ENCODE measurements at places on chromosomes 7 and 10.
A peak's percentile ranks its signal among the peaks of the same experiment; 100 is the strongest.

GRCh38 chr7:107605218-107605815, 25.3 kb downstream of the BCAP29 start:
- DNase-seq: peak; percentile 75
- H3K36me3 ChIP-seq: no peaks in the 10 kb centered on the region
- H3K4me1 ChIP-seq: no peaks in the 10 kb centered on the region
- no peak overlapping the region for H3K27ac ChIP-seq

DNA sequence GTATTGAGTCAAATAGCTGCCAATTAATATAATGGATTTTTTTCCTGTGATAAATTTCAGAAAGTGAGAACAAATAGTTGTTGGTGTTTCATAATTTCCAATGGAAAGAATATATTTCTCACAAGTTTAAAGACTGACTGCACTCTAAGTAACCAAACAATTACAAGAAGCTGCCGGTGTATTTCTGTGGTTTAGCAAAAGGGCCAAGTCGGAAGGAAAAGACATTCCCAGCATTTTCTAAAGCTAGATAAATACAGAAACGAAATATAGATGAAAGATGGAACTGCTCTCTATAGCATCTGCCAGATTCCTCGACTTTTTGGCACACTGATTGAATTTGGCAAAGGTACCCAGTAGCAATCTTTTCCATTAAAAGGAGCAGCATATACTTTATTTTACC, 92.7 kb upstream of the MKX start:
- H3K4me1 ChIP-seq: peaks cover 2% of the 10 kb centered on the region
- no peaks in the 10 kb centered on the region for H3K27me3 ChIP-seq
- no peak overlapping the region for H3K27ac ChIP-seq
- no peaks in the 10 kb centered on the region for H3K36me3 ChIP-seq
- DNase-seq: no peak

GRCh38 chr7:151978616-151979015, 22.4 kb downstream of the GALNTL5 start:
- no peaks in the 10 kb centered on the region for H3K27me3 ChIP-seq
- no peak overlapping the region for H3K4me3 ChIP-seq
- no peak overlapping the region for H3K27ac ChIP-seq
- DNase-seq: no peak
- no peaks in the 10 kb centered on the region for H3K4me1 ChIP-seq
- no peaks in the 10 kb centered on the region for H3K36me3 ChIP-seq

DNA sequence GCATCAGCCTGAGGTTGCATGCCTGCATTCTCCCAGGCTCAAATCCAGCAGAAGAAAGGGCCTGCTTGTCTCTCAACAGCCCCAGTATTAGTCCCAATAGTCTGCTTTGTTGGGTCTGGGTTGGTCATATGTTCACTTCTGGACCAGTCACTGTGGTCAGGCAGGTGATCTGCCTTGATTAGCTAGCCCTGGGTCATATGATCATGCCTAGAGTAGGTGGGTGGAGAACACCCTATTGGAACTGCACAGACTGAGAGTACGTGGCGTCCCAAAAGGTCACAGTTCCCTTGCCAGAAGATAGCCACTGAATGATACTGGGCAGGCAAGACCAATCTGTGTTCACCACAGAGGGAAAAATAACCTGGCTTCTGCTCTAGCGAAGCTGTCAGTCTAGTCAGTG, 80.1 kb downstream of the SH2D4B start:
- no peak overlapping the region for H3K27ac ChIP-seq
- H3K4me3 ChIP-seq: no peak overlapping the region
- H3K4me1 ChIP-seq: no peaks in the 10 kb centered on the region
- H3K36me3 ChIP-seq: no peaks in the 10 kb centered on the region
- no peak for DNase-seq

- H3K4me3 ChIP-seq: no peak overlapping the region
- H3K4me1 ChIP-seq: peaks cover 9% of the 10 kb centered on the region
- no peaks in the 10 kb centered on the region for H3K27me3 ChIP-seq
- DNase-seq: no peak
- no peak overlapping the region for H3K27ac ChIP-seq
These were observed 191.0 kb downstream of the CAMK1D start for GRCh38 chr10:12540341-12540781.

- no peak overlapping the region for H3K4me3 ChIP-seq
- H3K4me1 ChIP-seq: no peaks in the 10 kb centered on the region
- no peaks in the 10 kb centered on the region for H3K36me3 ChIP-seq
- no peak overlapping the region for H3K27ac ChIP-seq
These were observed 85.7 kb upstream of the BET1 start for GRCh38 chr7:94089806-94090205.

DNA sequence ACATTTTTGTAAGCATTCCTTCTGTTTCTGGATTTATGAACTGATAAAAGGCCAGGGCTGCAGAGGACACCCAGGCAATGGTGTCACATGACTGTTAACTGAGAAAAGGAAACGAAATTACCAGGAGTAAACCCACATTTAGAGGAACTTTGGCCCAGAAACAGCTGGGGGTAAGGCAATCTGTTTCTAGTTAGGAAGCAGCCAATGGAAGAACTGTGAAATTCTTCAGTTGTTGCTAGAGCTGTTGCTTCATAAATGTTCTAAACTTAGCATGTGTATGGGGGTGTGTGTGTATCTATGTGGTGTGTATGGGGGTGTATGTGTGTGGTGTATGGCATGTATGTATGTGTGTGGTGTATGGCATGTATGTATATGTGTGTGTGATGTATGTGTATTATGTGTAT, 11.8 kb upstream of the PDCD4 start:
- no peaks in the 10 kb centered on the region for H3K36me3 ChIP-seq
- H3K27me3 ChIP-seq: no peaks in the 10 kb centered on the region
- peak; percentile 57 for DNase-seq

DNA sequence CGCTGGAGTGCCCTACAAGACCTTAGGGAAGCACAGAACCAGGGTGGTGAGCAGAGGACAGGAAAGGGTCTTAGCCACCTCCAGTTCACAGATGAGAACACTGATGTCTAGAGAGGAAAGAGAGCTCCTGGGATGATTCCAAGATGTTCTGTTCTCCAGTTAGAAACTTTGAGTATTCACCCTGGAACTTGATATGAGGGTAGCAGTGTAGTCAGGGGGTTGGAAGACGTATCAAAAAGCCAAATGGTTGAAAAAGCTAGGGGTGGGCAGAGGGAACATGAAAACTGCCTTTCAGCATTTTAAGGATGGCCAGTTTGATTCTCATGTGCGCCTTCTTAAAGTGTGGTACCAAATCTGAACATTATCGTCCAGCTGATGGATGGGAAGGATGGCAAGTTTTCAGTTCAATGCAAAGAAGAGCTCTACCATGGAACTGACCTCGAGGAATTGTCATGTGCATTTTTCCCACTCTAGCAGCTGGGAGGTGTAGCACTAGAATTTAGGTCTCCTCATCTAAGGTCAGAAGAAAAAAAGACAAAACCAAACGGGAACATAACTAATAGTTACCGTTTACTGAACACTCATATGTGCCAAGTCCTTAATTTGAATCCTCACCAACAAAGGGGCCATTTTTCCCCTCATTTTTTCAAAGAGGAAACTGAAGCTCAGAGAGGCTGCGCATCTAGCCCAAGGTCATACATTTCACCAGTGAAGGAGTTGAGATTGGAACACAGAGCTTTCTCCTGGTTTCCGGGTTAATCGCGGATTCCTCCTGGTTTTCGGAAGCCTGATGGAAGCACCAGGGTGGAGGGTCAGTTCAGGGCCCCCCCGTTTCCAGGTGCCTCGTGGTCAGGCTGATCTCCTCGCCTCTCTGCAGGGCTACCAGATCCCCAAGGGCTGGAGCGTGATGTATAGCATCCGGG, 6.0 kb upstream of the CYP26A1 start:
- H3K27ac ChIP-seq: no peak overlapping the region
- H3K4me1 ChIP-seq: peaks cover 30% of the 10 kb centered on the region
- H3K27me3 ChIP-seq: peaks cover 99% of the 10 kb centered on the region
- H3K4me3 ChIP-seq: no peak overlapping the region

- DNase-seq: no peak
- H3K27ac ChIP-seq: no peak overlapping the region
- H3K36me3 ChIP-seq: no peaks in the 10 kb centered on the region
- H3K4me1 ChIP-seq: no peaks in the 10 kb centered on the region
- no peak overlapping the region for H3K4me3 ChIP-seq
- no peaks in the 10 kb centered on the region for H3K27me3 ChIP-seq
These were observed 182.1 kb upstream of the NAMPT start for GRCh38 chr7:106466867-106467266.

DNA sequence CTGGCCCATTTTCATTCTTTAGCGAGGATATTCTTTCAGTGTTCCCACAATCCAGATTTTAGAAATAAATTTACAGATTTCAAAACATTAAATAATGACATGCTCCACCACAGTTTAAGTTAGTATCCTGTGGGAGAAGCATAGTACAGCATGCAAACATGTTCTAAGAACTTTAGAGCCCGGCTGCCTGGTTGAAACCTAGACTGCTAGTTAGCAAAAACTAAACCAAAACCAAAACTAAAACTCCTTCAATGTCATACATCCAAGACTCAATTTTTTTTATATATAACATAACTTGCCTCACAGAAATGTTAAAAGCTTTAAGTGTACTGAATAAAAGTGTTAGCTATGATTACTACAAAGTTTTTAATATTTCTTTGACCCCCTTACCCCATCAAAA, 17.0 kb downstream of the TRA2A start:
- no peak overlapping the region for H3K4me3 ChIP-seq
- no peak for DNase-seq
- no peaks in the 10 kb centered on the region for H3K4me1 ChIP-seq
- H3K36me3 ChIP-seq: peaks cover 73% of the 10 kb centered on the region
- H3K27ac ChIP-seq: no peak overlapping the region

Measured in spinal cord (tissue), 10 donors.